D721Med (cell line): ENCODE measurements at places on chromosomes 2 and 18.

DNA sequence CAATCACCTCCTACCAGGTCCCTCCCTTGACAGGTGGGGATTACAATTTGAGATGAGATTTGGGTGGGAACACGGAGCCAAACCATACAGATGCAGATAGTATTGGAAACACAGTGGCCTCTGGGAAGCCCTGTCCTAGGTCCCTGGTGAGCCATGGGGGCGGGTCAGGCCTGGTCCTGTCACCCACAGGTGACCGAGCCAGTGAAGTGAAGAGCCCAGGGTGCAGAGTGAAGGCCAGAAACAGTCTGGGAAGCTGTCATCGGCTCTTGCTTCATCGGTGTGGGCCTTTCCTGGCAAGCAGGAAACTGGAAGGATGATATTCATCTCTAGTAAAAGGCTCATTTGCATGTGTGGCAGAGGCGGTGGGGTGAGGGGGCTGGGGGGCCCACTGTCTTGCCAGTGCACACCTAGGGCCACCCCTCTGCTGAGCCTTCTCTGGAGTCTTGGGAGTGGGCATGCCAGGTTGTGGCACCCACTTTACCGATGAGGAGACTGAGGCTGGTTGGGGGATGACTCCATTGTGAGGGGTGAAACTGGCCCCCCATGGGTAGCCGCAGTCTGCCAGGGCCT lies 290.6 kb downstream of the NDUFA10 start:
- no peak for DNase-seq

GRCh38 chr2:160952464-160953254 lies 207.6 kb upstream of the TANK start:
- DNase-seq, result no peak

- no peak for DNase-seq
These were observed 50.1 kb upstream of the WDR75 start for GRCh38 chr2:189391201-189391600.

DNA sequence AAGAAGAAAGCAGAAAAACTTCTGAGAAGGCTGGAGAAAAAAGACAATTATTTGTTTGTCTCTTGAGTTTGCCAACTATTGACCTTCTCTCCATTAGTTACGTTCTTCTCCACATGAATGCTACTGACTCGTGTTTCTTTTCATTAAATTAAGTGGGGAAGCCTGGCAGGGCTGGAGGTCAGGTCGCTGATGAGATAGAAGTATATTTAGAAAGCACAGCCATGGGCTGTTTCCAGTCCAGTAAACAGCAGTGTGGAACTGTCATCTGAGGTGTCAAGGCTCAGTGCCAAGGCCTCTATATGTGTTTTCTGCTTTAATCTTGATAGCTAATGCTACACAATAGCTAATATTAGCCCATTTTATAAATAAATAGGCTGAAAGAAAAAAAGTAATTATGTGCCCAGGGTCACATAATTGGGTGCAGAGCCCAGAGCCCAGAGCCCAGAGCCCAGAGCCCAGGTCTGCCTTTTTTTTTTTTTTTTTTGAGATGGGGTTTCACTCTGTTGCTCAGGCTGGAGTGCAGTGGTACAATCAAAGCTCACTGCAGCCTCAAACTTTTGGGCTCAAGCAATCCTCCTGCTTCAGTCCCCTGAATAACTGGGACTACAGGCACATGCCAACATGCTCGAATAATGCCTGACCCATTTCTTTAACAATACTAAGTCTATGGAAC lies 6.3 kb downstream of the MSGN1 start:
- no peak for DNase-seq

GRCh38 chr2:43124687-43125057 lies 101.7 kb downstream of the ZFP36L2 start:
- DNase-seq, result no peak
